ENCODE measurements at places on chromosomes 16 and 17. TPM values are rescaled to one million over a fixed set of nuclear protein-coding genes. Genes with fewer than 3 reads are reported as not detected.

Gene GINS2
- 70.5 TPM for total RNA-seq

Gene IL32
- 4.5 TPM for total RNA-seq

Gene FBXW10B
- 1.5 TPM for total RNA-seq

Gene SLC22A31
- total RNA-seq: 1.0 TPM

Gene TP53TG3C
- total RNA-seq: not detected

Gene SSTR5
- total RNA-seq: not detected

Gene HSD17B1
- total RNA-seq: 0.59 TPM

Gene NPIPB8
- total RNA-seq: not detected
